ENCODE measurements at places on chromosomes 1 and 21. TPM values are rescaled to one million over a fixed set of nuclear protein-coding genes. Genes with fewer than 3 reads are reported as not detected.

The XKR8 gene
- 3.2 TPM for polyA plus RNA-seq

The MYOM3 gene
- not detected for polyA plus RNA-seq

The LRRC3 gene
- polyA plus RNA-seq, result 9.3 TPM

The CELA3B gene
- polyA plus RNA-seq, result not detected

The GREM2 gene
- 0.76 TPM for polyA plus RNA-seq

The ACTL8 gene
- polyA plus RNA-seq, result not detected

The CHRNB2 gene
- polyA plus RNA-seq, result 20.1 TPM

The FAM167B gene
- polyA plus RNA-seq, result 4.8 TPM

The UBE2U gene
- not detected for polyA plus RNA-seq

The TAL1 gene
- polyA plus RNA-seq, result 0.59 TPM

The SMCP gene
- not detected for polyA plus RNA-seq

The C1QC gene
- 82.6 TPM for polyA plus RNA-seq

The CBR3 gene
- polyA plus RNA-seq, result 9.6 TPM

The BRINP2 gene
- 8.1 TPM for polyA plus RNA-seq

The IVL gene
- not detected for polyA plus RNA-seq

DNA sequence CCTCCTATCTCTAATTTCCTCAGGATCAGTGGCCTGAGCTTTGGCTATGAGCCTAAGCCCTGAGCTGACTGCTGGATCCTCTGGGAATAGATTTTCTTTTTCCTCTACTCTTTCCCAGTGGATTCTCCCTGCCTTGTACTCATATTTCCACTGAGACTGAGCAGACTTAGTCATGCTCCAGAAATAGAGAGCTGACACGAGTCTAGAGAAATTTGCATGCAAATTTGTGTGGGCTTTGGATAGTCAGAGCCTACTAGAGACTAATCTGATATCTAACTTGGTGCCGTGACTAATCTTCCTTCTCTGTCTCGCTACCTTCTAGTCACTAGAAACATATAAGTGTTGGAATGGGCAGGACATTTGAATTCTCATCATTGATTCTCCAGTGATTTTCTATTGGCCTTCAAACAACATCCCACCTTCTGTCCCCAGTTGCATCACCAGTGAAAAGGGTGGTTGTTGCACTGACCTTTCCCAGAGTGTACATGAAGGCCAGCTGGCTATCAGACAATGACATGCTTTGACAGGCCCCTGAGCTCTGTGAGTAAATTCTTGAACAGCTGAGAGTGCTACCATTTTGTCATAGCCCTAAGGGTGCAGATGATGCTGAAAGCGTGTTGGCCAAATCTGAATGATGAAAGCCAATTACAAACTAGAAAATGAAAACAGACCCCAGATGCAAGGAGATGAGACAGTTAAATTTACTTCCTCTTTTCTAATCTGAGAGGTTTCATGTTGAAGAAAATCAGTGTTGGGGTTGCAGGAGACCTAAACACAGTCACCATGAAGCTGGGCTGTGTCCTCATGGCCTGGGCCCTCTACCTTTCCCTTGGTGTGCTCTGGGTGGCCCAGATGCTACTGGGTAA lies at the start of gene FCRLA:
TSS of gene FCRLA (plus strand) at position 748 of the 866 bp plus-strand sequence. CDS start at position 784, 36 bp downstream.
- peak; percentile 2 for DNase-seq

DNA sequence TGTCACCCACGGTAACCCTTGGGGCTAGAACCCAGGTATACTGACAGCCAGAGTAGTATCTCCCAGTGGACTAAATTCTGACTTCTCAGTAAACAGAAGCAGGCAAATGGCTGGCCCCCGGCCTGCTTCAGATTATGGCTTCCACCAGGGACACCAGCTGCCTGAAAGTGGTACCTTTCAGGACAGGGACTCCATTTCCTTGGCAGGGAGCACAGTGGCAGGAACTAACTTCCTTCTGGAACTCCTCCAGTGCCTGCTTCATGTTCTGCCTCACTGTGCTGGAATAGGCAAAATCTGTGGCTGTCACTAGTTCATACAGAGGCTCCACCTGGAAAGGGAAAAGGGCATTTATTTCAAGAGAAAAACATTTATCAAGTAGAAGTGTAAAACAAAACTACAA lies 32.7 kb downstream of the C8B start:
- no peak for DNase-seq

DNA sequence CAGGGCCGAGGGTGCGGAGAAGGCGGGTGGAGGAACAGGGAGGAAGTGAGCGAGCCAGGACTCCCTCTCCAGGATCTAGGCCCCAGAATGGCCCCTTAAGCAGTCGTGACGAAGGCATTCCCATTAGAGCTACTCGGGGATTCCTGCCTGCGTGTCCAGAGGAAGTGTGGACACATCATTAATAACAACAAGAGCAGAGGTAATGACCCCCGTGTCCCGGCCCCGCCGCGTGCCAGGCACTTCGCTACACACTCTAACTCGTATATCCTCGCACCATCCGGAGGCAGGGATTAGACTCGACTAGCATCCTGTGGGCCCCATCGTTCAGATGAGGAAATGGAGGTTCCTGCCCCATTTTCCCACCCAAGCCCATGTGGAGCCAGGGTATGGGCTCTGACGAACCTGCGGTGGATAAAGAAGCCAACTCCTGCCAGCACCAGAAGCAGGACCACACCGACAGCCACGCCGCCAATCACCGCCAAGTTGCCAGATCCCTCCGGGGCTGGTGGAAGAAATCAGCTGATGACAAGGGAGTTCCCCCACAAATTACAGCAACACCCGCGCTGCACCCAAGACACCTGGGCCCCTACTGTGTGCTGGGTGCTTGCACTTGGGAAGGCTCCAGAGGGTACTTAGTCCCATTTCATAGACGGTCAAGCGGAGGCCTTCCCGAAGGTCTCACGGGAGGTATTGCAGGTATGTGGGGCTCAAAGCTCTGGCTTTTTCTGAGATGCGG lies 21.6 kb downstream of the EPHA2 start:
- no peak for DNase-seq

DNA sequence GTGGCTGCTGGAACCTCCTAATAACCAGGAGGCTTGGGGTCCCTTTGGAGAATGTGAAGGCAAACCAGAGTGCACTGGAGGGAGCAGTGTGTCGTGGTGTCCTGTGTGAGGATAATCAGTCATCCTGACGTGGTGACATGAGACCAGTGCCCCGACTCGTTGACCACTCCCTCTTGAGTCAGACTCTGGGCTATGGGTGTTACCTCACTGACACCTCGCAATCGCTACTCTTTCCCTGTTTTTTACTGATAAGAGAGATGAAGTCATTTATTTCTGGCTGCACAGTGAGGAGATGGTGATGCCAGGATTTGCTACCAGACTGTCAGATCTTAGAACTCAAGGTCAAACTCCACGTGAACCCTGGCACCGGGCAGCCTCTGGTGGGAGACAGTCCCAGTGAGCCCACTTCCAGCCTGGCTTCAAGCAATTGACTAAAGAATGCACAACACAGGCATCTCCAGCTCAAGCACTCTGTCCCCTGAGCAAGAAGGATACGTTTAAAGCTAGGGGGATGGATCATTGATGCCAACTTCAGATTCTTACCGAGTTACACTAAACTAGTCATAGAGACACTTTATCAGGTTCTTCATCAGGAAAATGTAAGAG lies 30.3 kb downstream of the UBASH3A start:
- no peak for DNase-seq

GRCh38 chr1:63873751-63874150 lies 99.9 kb downstream of the ROR1 start:
- DNase-seq, result no peak

- no peak for DNase-seq
Observed at GRCh38 chr1:210899676-210900075, 234.3 kb downstream of the KCNH1 start.

DNA sequence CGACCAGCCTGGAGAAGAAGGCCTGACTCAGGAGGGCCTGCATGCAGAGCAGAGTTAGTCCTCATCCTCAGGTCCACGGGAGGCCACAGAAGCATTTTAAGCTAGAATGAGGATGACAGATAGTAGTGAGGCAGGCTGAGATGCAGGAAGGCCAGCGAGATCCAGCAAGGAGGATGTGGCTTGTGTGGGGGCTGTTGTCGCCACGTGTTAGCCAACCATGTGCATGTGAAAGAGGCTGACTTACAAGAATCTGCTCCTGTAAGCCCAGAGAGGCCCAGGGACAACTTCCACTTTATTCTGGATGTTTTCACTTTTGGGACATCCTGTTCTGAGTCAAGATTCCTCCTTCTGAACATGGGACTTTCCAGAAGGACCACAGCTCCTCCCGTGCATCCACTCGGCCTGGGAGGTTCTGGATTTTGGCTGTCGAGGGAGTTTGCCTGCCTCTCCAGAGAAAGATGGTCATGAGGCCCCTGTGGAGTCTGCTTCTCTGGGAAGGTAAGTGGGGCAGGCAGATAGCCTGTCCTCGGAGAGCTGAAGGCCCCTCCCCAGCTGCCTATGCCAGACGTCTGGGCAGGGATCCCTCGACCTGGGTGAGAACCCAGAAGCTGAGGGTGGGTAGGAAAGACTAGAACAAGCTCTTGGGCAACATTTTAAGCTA lies at the start of gene SLAMF8:
TSS of gene SLAMF8 (plus strand) at position 433 of the 661 bp plus-strand sequence. CDS start at position 459, 26 bp downstream.
- no peak for DNase-seq

DNA sequence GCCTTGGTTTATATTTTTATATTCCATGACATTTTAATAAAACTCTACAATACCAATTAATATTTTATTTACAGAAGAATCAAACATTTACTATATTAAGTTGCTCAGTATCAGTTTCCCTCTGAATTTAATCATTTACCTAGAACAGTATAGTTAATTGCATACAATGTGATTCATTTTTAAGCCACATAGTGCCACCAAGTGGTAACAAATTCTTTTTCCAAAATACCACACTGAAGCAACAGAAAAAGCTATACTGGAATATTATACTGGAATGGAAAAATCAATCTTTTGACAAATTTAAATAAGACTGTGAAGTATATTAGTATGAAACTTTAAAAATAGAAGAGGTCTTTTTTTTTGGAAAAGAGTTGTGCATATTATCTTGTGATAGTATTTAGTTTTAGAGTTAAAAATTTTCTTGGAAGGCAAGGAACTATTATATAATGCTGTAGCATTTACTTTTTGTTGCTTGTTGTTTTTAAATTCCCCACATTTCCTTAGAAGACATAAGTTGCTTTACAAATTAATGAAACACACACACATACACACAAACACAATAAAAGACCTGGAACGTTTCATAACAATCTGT lies 57.3 kb downstream of the ZNF644 start:
- peak; percentile 49 for DNase-seq

GRCh38 chr1:63323865-63324778 lies 1.8 kb downstream of the FOXD3 start:
- no peak for DNase-seq

- DNase-seq, result no peak
Observed at GRCh38 chr1:201060586-201060985, 37.1 kb upstream of the KIF21B start.

DNA sequence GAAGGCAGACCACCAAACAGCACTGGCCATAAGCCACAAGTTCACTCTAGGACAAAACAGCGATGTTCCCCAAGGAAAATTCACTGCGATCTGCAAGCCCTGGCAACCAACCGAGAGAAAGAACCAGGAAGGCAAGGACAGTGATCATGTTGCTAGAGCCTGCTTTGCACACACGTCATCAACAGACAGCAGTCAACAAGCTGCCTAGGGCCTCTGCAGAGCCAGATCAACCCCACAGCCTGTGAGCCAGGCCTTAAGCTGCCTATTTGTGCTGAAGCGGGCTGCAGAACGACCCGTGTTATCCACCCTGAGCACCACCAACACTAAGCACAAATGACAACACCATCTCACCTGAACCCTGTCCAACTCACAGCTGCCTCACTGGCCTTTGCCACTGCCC lies 6.2 kb upstream of the YRDC start:
- DNase-seq, result no peak

GRCh38 chr1:60571811-60572210 lies 498.2 kb upstream of the C1orf87 start:
- no peak for DNase-seq

- no peak for DNase-seq
Observed at GRCh38 chr1:12174924-12175810, 8.4 kb downstream of the TNFRSF1B start.

GRCh38 chr1:47711184-47711847 lies 273.5 kb downstream of the FOXD2 start:
- no peak for DNase-seq

GRCh38 chr1:27301582-27302199 lies 20.3 kb upstream of the TMEM222 start:
- DNase-seq, result no peak

DNA sequence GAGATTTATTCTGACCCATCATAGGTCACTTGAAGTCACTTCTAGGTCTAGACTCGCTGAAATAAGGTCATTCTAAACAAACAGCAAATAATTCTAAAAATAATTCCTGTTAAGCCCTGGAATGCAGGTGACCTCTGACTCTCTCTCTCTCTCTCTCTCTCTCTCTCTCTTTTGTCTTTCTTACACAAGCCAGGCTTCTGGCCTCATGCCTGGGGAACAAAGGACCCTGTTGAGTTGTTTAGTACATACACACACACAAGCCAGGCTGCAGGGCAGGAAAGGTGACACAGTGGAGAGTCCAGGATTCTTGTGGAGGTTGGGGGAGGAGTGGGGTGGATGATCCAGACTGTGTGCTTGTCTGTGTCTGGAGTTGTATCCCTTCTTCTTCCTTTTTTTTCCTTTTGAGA lies 4.0 kb upstream of the MEX3A start:
- DNase-seq, result no peak

DNA sequence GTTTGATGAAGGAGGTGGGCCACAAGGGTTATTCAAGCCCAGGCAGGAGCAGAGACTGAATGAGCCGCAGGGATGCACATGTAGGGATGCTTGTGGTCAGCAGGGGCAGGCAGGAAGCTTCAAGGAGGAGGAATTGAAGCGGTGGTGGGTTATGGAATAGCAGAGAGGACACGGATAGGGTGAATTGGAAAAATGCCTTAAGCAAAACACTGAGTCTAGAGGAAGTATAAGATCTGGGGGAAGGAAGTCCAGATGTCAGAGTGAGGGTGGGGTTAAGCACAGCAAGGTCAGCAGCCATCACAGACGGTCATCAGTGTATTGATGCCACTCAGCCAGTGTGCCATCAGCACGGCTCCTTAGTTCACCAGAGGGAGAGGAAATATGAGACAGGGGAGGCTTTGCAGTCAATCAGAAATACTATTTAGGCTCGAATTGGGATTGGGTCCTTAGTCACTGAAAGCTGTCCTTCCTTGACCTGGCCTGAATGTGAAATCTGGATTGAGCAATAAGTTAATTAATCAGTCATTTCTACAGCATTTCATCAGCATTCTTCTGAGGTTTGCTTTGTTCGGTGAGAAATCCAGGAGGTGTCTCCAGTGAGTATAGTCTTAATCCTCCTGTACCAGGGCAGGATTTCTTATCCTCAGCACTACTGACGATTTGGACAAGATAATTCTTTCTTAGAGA lies 6.0 kb upstream of the LCE1F start:
- no peak for DNase-seq

GRCh38 chr1:89005286-89006151 lies 13.1 kb upstream of the KYAT3 start:
- peak; percentile 23 for DNase-seq

GRCh38 chr1:168772428-168773060 lies 43.5 kb upstream of the DPT start:
- DNase-seq, result no peak

- no peak for DNase-seq
Observed at GRCh38 chr1:94607398-94607797, 65.8 kb upstream of the F3 start.

GRCh38 chr1:2930913-2931723 lies 90.1 kb upstream of the ACTRT2 start:
- DNase-seq, result no peak

Measured in brain (organoid and tissue), 16 donors.